Posterior cingulate gyrus (tissue), 11 donors: ENCODE measurements at places on chromosomes 11 and 22.

- DNase-seq = no peak
Observed at GRCh38 chr11:128520206-128520887, 67.0 kb downstream of the ETS1 start.

DNA sequence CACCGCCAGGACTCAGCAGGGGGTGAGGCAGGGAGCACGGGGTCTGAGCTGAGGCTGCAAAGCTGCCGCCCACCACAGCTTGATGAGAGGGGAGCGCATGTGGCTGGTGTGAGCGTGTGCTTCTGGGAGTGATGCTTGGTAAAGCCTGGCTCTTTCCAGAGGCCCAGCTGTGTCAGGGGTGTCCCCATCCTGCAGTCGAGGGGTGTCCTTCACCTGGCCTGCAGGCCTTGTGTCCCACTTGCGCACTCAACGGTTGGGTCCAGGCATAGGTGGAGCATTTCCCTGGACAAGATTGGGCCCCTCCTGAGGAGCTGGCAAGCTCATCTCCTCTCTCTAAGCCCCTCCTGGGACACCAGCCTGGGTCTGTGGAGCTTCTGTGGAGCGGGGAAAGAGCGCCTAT, 273.9 kb downstream of the TBC1D22A start:
- DNase-seq = no peak

GRCh38 chr22:50738649-50739227, 734 bp downstream of the ACR start:
- no peak for DNase-seq

DNA sequence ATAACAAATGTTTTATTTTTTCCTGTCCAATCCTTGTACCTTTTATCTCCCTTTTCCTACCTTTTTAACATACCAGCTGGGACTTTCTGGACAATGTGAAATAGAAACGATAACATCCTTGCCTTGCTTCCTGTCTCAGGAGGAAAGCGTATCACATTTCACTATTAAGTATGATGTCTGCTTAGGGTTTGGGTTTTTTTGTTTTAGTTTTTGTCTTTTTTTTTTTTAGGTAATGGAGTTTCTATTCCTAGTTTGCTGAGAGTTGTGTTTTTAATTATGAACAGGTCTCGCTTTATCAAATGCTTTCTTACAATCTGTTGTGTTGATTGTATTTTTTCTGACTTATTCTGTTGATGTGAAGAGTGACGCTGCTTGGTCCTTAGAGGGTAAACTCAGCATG, 64.2 kb upstream of the KCNQ1OT1 start:
- no peak for DNase-seq

DNA sequence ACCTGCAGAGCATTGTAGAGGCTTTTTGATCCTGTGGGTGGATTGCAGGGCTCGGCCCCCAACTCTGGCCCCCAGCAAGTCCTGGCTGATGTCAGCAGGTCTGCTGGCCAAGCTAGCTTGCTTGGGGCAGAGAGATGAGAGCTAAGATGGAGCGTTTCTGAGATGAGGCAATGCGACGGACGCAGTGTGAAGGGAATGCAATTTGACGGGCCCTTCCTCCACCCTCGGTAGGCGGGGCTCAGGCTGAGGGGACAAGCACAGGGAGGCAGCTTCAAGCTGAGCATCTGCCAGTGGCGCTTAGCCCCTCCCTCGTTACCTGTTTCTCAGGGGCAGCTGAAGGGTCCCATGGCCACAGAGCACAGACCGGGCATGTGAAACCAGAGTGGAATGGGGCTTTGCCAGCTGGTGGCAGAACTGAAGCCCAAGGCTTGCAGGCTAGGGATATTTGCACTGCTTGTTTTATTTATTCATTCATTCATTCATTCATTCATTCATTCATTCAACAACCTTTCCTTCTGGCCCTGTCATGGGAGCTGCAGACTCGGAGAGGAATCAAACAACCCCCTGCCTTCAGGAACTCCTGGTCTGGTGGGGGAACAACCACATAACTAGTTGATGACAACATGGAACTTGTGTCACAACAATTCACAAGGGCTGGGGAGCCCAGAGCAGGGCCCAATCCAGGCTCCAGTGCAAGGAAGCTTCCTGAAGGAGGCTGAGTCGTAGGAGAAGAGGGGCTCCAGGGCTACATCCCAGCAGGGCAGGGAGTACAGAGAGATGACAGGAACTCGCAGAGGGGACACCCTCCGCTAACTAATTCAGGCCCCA, 66.8 kb downstream of the THAP12 start:
- no peak for DNase-seq

GRCh38 chr22:46976598-46976997, 214.1 kb downstream of the TBC1D22A start:
- DNase-seq = no peak

GRCh38 chr22:46462726-46463371, 74.6 kb downstream of the CELSR1 start:
- DNase-seq = no peak

DNA sequence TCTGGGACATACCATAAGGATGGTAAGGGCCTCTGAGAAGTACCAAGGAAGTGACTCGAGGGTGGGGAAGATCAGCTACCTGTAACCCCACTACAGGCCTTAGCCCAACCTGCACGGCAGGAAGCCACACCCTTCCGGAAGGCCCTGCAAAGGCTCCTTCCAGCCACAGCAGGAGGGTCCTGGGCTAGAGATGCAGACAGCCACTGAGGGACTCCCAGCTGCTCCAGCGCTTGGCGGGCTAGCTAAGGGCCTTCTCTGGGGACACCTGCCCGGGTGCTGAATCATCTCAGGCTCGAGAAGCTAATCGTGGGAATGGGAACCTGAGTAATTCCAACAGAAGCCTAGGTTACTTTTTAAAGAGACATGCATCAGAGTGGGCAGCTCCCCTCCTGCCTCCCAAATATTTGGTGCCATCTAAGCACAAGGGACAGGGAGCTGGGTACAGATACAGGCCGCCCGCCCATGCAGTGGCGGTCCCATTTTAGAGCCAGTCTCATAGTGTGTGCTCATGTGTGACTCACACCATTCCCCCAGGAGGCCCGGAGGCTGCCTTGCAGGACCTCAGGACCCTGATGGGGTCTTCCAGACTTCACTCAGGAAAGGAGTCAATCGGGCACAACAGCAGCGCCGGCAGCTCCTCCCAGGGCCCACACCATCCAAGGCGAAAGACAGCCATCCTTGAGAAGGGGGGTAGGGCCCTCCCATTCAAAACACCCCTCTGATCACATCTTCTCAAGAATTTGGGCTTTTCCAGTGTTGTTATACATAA, 8.0 kb downstream of the MYH9 start:
- DNase-seq = no peak

DNA sequence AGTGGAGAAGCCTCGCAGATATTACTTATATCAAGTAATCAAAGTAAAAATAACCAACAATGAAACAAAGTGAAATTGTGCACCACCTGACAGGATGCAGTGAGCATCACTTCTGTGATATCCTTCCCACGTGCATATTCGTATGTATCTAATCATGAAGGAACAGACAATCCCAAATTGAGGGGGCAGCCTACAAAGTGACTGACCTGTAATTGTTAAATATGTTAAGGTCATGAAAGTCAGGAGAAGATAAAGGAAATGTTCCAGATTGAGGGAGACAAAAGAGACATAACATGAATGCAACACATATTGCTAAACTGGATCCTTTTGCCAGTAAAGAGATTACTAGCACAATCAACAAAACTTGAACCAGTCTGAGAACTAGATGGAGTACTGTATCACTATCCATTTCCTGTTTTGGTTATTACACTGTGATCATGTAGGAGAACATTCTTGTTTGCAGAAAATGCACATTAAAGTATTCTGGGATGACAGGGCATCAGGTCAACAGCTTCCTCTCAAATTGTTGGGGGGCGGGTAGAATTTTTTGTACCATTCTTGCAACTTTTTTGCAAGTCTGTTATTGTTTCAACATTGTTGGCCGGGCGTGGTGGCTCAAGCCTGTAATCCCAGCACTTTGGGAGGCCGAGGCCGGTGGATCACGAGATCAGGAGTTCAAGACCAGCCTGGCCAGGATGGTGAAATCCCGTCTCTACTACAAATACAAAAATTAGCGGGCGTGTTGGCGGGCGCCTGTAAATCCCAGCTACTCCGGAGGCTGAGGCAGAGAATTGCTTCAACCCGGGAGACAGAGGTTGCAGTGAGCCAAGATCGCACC, 2.0 kb downstream of the SBF2 start:
- no peak for DNase-seq

GRCh38 chr22:39496131-39496838, 5.8 kb upstream of the MIEF1 start:
- DNase-seq = peak; percentile 86

DNA sequence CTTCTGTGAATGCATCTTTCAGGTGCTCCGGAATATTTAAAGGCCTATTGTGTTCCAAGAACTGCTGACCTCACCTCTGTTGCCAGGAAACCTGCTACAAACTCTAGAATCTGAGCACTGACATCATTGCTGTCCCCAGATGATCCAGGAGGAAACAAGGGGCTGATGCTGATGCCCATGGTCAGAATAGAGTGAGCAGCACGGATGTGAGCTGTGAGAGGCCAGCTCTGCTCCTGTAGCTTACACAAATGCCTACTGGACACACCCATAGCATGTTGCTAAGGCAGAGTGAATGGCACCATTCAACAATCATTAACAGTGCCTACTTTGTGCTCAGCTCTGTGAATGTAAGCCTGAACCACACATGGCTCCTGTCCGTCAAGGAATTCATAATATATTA, 276.7 kb upstream of the API5 start:
- DNase-seq = no peak

GRCh38 chr22:39327995-39328754, 8.8 kb upstream of the RPL3 start:
- DNase-seq = peak; percentile 80

DNA sequence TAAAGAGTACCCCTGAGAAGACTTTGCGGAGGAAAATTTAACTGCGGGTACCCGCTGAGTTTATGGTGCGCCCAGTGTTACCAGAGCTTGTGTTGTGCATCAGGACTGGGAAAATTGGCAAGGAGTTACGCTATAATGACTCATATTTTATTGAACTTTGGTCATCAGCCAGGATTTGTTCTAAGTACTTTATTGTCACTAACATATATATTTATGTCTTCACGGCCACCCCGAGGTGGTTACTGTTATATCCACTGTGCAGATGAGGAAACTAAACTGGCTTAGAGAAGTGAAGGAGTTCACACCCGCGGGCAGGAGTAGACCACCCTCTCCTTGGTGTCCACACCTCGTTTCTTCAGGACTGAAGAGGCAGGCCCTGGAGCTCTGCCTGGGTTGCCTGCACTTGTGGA, 667 bp downstream of the ACCS start:
- no peak for DNase-seq

- no peak for DNase-seq
Observed at GRCh38 chr11:553988-554340, 6.6 kb downstream of the LMNTD2 start.

GRCh38 chr11:122816761-122817520, 21.4 kb upstream of the CRTAM start:
- DNase-seq = no peak

GRCh38 chr22:43154887-43155536, 3.7 kb downstream of the TSPO start:
- DNase-seq = no peak

- no peak for DNase-seq
Observed at GRCh38 chr11:128419012-128419767, 168.2 kb downstream of the ETS1 start.

- DNase-seq = no peak
Observed at GRCh38 chr11:93100211-93100610, 97.6 kb downstream of the SLC36A4 start.

DNA sequence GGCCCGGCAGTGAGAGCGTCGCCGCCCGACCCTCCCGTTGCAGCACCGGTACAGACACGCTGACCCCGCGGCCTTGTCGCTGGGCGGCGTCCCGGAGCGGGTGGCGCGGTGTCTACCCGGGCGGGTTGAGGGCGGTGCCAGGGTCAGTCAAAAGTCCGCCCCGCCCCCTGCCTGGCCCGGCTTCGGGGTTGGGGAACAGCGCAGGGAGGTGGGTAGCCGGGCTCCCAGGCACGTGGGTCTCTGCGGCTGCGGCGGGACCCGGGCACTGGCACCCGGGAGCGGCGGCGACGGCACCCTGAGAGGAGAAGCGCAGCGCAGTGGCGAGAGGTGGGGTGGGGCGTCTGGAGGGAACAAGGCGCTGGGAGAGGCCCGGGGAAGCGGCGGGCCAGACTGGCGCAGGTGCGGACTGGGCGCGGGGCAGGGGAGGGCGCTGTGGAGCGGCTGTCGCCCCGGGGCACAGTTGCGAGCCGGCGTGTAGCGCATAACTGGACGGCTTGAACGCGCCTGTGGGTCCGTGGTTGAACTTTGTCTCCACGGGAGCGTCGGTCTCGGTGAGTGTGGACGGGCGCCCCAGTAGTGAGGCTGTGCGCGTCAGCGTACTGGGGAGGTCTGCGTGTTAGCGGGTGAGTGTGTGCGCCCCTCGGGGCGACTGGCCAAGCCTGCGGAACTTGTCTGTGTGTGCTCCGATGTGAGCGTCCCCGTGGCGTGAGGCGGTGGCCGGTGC, at the start of gene P2RY2:
P2RY2 (plus strand) TSS at position 176 of the 724 bp plus-strand sequence. CDS start 15,879 bp downstream, outside the sequence.
- DNase-seq = no peak

- DNase-seq = peak; percentile 59
Observed at GRCh38 chr11:73387594-73388264, 11.5 kb downstream of the RELT start.

DNA sequence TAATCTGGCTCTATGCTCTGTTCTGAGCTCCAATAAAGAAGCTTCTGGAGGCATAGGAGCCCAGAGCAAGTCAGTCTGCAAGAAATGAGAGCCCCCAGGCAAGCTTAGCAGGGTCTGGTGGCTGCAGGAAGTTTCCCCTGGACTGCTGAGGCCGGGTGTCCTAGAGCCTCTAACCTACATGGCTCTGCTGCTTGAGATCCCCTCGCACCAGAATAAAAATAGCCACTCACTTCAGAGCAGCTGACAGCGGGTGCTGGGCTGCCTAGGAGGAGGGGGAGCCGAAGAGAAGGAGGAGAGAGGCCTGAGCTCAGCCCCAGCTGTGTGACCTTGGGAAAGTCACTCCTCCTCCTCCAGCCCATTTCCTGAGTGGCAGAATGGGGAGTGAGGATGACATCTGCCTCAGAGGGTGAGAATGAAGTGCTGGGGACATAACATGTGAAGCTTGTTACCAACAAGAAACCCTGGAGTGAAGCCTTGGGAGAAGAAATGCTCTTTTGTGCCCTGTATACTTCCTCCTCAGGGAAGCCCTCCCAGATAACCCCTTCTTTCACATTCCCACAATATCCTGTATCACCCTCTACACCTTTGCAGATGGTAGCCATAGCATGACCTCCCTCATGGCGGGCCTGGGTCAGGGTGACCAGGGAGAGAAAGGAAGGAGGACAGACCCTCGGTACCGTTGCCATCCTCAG, 3.6 kb upstream of the INPP5J start:
- no peak for DNase-seq

DNA sequence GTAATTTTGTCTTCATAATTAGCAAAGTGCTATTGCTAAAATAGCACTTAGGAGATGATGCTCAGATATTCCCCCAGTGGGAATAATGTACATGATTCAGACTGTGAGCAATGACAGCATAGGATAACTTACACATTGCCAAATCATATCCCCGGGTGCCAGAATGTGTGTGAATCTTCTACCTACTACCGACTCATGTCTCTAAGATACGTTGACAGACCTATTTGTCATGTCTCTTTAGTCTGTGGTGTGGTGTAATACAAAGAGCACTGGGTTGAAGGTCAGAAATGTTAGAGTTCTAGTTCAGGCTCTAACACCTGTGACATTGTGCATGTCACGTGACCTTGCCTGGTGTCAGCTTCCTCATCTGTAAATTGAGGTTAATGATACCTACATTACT, 31.0 kb upstream of the PICALM start:
- no peak for DNase-seq

GRCh38 chr11:42239188-42239587, 779.7 kb upstream of the LRRC4C start:
- DNase-seq = no peak
